Stimulated activated CD8-positive, alpha-beta memory T cell treated with anti-CD3 and anti-CD28 coated beads, Interleukin-7, amount 100 ng/mL, for 1 hour (primary cell): ENCODE measurements at places on chromosomes 4 and X.

DNA sequence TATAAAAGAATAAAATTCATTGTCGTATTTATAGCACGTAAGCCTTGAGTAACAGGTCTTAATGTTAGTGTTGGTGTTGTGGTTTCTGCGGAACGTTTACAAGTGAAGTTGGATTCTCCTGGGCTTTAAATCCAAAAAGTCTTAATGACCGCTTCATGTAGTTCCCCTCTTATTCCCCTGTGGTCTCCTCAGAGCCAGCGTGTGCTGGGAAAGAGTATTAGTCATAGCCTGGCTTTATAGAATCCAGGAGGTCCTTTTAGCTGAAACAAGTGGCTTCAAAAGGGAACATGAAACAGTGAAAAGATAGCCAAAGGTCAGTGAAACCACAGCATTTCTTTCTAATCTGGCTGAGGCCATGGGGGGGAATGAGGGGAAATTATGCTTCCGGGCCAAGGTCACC is 79.1 kb downstream of the CLCN4 start:
- no peak for DNase-seq

DNA sequence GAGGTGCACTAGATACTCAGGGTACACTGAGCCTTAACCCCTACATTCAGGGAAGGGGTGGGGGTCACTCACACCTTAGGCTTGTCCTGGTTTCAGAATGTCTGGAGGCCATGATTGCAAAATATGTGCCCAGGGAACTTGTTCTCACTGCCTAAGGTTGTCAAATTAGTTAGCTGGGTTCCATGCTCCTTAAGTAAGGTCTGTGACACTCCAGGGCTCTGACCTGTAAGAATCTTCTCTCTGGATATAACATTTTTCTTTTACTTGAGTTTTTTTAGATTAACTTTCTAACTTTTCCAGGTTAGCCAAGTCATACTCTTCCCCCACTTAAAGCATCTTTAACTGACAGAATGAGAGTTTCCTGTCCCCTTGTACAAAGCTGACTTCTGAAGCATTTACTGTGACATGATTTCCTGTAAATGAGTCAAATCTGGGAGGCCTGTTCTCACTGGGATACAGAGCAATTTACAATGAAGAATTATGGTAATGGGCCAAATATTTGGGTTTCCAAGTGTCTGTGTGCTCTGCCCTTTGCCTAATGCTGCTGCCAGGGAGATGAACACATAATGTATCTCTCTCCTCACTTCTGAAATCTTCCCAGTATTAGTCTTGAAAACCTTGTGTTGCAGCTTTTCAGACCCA is 101.7 kb downstream of the GATB start:
- no peak for DNase-seq

GRCh38 chr4:114041117-114041475 is 61.6 kb upstream of the ARSJ start:
- DNase-seq = no peak

GRCh38 chrX:105299286-105299685 is 78.8 kb upstream of the TEX13A start:
- no peak for DNase-seq

GRCh38 chr4:13615161-13615560 is 12.4 kb downstream of the BOD1L1 start:
- no peak for DNase-seq

- DNase-seq = no peak
These were observed 116.6 kb upstream of the FAT1 start for GRCh38 chr4:186840222-186840701.

DNA sequence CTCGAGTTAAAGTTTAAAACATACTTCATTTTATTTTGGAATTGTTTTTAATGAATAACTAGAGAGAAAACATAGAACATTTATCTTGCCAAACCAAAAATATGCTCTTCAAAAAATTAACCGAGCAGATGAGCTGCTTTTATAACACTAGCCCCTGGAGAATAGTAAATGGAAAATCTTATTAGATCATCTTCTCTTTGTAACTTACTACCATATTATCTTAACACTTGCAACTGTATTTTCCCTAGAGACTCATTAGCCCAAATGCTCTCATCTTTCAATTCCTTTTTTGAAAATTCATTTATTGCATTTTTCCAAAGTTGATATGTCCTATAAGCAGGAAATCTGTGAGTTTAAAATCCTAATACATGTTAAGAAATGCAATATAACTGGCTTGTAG is 143.3 kb downstream of the CAMK2D start:
- no peak for DNase-seq

DNA sequence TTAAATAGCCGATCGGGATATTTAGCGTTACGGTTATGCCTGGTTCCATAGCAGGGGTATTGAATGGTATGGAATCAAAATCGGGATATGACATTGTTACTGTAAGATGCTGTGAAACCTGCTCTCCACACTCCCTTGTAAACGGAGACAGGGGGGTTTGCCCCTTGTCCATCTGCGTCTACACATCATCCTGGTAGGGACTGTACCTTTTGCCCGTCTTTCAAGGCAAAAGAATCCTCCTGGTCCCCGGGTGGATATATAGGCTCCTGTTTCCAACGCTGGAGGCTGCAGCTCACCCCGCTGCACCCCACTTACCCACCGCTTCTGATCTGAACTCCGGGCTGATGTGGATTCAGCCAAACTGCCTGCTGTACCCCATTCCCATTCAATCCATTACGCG is 189.1 kb downstream of the SHOX start:
- DNase-seq = no peak

DNA sequence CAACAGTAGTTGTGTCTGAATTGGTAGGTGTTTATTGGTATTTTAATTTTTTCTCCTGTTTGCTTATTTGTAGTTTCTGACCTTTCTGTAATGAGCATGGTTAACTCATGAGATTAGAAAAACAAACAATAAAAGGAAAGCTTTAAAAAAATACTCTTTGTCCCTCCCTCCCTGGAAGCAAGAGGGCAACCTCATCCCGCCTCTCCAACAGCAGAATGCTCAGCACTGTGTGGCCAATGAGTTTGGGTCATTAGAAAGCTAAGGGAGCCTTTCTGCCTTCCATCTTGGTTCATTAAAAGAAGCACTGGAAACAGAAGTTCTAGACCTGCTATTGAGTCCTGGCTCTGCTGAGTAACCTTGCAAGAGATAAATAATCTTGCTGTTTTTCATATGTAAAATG is 33.9 kb downstream of the TRPC5 start:
- no peak for DNase-seq

GRCh38 chr4:45302828-45303227 is 576.5 kb upstream of the GNPDA2 start:
- DNase-seq = no peak

DNA sequence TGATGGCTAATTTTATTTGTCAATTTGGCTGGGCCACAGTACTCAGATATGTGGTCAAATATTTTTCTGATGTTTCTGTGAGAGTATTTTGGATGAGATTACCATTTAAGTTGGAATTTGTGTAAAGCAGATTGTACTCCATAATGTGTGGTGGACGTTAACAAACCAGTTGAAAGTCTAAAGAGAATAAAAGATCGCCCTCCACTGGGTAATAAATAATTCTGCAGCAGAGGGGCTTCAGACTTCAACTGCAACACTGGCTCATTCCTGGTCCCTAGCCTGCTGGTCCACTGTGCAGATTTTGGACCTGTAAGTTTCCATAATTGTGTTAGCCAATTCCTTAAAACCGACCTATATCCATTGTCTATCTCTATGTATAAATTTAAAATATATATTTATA is 540.3 kb downstream of the PCDH18 start:
- DNase-seq = no peak

DNA sequence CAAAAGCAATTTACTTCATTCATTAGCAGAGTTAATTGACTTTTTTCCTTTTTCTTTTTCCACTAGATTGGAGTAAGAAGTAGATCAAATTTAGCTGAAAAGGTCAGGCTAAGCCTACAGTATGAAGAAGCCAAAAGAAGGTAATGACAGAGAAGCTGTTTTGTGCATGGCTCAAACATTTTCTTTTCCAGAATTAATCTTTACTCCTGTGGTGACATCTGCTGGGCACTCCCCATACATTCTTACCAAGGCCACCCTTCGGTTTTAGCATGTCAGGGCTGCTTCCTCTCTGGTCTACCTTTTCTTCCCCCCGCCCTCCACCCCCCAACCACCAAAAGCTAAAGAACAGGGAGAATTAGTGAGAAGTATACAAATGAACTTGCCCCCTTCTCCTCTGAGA is 70.2 kb downstream of the CLDN22 start:
- no peak for DNase-seq

GRCh38 chrX:51975811-51976210 is 82.4 kb downstream of the MAGED1 start:
- DNase-seq = no peak

DNA sequence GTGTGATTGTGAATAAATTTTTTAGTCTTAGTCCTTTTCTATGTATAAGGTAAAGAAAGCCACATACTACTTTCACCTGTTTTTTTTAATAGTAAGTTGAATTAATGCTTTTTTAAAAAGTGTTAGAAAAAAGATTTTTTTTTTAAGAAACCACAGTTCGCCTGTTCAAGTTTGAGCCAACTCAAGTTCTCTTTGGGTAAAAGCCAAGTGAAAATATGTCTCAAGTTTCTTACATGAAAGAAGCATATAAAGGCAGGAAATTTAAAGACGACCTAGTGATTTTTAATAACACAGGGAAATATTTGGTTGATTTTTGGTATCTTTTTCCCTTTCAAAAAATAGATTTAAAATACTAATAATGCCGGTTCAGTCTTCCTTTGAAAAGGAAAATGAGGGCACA is 369.9 kb upstream of the NR3C2 start:
- no peak for DNase-seq

- DNase-seq = peak; percentile 47
These were observed 1.9 kb downstream of the KLHL15 start for GRCh38 chrX:24024819-24025740.

DNA sequence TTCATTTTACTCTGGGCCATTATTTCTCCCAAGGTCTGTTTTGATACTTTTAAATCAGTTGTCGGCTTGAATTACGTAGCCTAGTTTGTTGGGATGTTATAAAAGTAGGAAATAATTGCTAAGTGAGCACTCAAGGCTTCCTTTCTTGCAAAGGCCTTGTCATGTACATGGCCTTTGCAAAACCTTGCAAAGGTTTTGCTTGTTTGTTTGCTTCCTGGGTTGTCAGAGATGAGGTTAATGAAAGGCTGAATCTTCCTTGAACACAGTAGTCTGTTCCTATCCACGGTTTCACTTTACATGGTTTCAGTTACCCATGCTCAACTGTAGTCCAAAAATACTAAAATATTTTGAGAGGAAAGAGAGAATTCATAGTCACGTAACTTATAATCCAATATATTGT is 113.5 kb downstream of the NAA11 start:
- DNase-seq = no peak

- no peak for DNase-seq
These were observed 21.9 kb upstream of the P2RY8 start for GRCh38 chrX:1558761-1559468.

- no peak for DNase-seq
These were observed 61.5 kb downstream of the GEMIN8 start for GRCh38 chrX:13968198-13968597.

DNA sequence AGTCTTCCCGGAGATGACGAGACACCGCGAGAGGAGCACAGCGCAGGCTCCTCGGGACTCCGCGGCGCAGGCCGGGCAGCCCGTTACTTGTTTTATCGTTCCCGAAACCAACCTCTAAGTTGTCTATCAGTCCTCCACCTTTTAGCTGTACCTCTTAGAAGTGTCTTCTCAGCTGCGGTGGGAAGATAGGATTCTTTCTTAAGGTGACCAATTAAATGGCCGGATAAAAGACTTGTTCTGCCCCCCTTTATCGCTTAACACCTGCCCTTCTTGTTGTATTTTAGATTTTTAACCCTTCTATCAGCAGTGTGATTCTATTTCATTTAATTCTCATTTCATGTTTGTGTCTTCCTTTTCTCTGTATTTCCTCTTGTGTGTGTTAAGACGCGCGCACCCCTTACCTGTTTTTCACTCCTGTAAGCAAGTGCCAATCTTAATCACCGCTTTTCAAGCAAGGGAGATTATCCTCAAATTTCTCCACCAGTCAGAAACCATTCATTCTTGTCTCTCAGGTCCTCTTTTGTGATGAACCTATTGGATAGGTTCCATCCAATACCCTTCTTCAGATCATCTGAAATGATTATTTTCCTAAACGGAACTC is at the start of gene SLC9B2:
TSS of gene SLC9B2 (minus strand) at position 15 of the 601 bp plus-strand sequence. CDS start 9,211 bp downstream, outside the sequence.
- no peak for DNase-seq

GRCh38 chr4:84778041-84778440 is 188.4 kb downstream of the WDFY3 start:
- DNase-seq = no peak

DNA sequence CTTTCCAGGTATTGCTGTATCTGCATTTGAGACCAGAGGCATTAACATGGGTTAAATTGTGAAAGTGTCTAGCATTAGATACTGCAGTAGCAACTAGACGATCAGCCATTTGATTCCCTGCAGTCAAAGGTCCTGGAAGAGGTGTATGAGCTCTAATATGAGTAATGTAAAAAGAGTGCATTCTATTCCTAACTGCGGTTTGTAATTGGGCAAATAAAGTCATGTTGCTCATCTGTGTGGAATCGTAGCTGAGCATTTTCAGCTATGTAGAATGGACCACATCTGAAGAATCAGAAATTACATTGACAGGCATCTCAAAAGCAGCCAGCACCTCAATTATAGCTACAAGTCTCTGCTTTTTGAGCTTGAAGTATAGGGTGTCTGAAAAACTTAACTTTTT is 157.6 kb downstream of the ZNF518B start:
- no peak for DNase-seq

- DNase-seq = no peak
These were observed 14.2 kb upstream of the OSTC start for GRCh38 chr4:108636246-108636645.

DNA sequence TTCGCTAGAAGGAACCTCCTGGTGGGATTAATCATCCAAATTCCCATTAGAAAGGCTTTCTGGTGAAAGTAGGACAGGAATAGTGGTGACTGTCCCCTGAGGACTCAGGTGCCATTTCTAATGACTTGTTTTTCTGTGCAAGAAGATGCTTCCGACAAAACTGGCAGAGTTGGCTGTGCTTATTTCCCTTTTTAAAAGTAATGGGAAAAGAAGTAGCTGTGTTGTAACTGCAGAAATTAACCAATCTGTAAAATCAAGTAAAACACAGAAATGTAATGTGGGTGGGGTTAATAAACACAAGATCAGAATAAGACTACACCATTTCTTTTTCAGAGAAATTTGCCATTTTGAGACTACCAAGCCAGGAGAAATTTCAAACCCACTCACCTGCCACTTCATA is 55.0 kb upstream of the FAM9B start:
- DNase-seq = no peak

- DNase-seq = no peak
These were observed 598.1 kb upstream of the MAGEB2 start for GRCh38 chrX:29617276-29617675.

GRCh38 chr4:100823993-100824323 is 306.1 kb upstream of the EMCN start:
- DNase-seq = no peak

- no peak for DNase-seq
These were observed 30.8 kb downstream of the SLITRK2 start for GRCh38 chrX:145848448-145848847.

DNA sequence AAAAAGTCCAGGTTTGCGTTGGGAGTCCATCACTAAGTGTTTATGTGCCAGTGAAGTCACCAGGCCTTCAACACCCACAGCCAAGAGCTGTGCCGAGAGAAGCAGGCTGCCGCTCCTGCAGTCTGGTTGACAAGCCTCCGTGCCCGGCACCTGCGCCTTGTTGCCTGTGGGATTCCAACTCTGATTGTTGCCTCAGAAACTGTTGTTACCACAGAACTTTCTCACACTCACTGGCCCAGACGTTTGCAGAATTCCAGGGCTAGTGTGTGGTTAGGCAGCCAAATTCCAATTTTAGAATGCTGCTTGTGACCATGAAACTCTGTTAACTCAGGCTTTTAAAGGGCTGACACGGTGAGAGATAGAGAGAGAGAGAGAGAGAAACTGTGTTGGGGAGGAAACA is 119.5 kb upstream of the LIMCH1 start:
- no peak for DNase-seq

GRCh38 chrX:18065956-18066355 is 154.7 kb downstream of the BEND2 start:
- no peak for DNase-seq
